Activated naive CD4-positive, alpha-beta T cell (primary cell): ENCODE measurements at places on chromosomes 2 and 18.

DNA sequence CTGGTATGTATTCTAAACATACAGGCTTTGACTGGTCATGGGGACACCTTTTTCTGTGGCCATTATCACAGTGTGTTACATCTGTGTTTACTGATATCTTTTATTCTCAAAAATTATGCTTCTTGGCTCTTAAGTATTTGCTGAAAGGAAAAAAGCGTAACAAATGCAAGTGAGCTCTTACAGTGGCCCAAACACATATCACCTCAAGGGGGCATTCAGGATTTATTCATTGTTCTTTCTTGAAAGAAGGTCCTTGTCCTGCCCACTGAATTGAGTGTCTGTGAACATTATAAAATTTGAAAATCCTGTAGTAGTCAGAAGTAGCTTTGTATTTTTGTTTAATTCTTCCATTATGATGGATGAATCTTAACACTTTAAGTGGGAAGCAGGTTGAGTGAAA lies 454.5 kb downstream of the XIRP2 start:
- DNase-seq, result no peak

GRCh38 chr18:35939138-35939537 lies 33.3 kb upstream of the RMP24 start:
- DNase-seq, result no peak

DNA sequence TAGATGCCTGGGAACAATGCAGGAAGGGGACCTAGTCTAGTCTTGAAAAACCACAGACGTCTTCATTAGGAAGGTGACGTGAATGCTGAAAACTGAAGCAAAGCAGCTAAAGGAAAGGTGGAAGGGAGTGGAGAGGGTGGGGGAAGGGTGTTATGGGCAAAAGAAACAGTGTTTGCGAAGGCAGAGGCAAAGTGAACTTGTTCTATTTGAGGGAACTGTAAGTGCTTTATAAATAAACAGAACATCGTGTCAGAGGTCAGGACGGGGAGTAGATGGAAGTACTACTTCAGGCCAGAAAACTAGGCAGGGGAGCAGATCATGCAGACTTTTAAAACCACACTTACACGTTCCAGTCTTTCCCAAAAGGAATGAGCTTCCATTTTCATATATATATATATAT lies 57.8 kb downstream of the FASTKD2 start:
- no peak for DNase-seq

DNA sequence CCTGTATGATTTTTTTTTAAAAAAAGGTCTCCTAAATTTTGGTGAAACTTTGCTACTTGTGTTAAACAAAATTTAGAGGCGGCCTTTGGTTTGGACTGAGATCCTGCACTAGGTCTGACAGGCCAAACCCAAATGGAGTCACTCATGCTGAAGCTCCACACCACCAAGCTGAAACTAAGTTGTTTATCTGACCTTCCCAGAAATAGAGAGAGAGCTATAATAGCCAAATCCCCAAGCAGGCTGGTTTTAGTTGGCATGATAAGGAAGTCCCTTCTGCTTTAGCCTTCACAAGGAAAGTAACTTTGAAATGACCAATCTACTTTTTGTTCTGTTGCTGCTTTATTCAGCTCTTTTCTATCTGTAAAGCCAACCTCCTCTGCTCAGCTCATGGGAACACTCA lies 17.1 kb upstream of the THUMPD2 start:
- no peak for DNase-seq

- DNase-seq, result no peak
Observed at GRCh38 chr2:98749066-98749450, 18.1 kb upstream of the MGAT4A start.

- DNase-seq, result no peak
Observed at GRCh38 chr2:70759446-70759845, 8.6 kb downstream of the ADD2 start.

- no peak for DNase-seq
Observed at GRCh38 chr2:236632295-236633218, 62.9 kb downstream of the ACKR3 start.

- DNase-seq, result no peak
Observed at GRCh38 chr2:203498161-203498560, 36.9 kb downstream of the RAPH1 start.

GRCh38 chr18:55047546-55047945 lies 88.3 kb upstream of the CCDC68 start:
- DNase-seq, result no peak

DNA sequence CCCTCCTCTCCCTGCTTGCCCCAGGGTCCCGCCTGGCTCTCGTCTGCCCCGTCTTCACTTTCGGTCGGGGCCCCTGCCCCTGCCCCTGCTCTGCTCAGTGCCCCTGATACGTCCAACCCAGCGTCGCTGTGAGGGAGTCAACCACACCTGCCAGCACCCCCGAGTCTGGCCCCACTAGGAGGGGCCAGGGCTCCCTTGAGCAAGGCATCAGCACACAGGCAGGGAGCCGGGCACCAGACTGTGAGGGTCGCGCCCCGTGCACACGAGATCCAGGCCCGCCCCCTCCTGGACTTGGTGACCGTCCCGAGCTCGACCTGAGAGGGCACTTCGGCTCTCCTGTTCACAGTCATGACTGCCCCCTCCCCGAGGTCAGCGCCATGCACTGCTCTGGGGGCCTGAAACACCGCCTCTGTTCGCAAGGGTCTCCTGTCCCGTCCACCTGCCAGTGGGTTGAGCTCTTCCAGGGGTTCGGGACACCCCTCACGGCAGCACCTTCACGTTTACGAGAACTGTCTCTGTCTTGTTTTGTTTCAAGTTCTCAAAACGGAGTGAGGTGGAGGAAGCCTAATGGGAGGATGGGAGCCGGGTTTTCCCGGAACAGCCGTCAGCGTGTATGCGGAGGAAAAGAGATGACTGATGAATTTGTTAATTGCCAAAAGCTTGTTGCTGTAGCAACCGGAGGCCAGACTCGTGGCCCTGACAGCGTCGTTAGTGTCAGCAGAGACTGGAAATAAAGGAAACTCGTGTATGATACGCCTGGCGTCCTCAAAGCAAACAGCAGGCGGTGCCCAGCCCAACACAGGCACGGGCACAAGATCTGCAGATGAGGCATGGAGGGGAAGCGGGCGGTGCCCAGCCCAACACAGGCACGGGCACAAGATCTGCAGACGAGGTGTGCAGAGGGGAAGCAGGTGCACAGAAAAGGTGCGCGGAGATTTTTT lies 48.2 kb upstream of the KCNG2 start:
- DNase-seq, result no peak

GRCh38 chr2:212548455-212548819 lies 9.8 kb upstream of the ERBB4 start:
- DNase-seq, result no peak

DNA sequence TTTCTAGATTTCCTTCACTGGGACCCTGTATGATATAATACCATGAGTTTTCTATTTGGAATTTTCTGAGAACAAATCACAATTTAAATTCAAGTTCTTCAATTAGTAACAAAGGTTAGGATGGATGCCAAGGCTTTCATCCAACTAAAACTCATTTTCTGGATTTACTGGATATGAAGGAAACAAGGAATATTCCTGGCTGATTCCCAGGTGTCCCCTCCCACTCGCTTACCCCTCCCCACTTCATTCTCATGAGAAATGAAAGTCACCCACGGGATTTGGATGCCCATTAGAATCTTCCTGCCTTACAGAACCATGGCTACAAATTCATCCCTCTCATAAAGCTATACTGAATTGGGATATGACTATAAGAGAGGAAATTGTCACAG lies 40.0 kb downstream of the RNU4ATAC start:
- DNase-seq, result no peak

GRCh38 chr2:60496956-60497355 lies 56.5 kb downstream of the BCL11A start:
- no peak for DNase-seq

GRCh38 chr2:33230195-33230594 lies 246.3 kb upstream of the RASGRP3 start:
- no peak for DNase-seq

GRCh38 chr2:43059183-43059897 lies 167.1 kb downstream of the ZFP36L2 start:
- DNase-seq, result no peak

GRCh38 chr2:232287316-232287715 lies 91.2 kb upstream of the ALPP start:
- no peak for DNase-seq

- no peak for DNase-seq
Observed at GRCh38 chr18:74248595-74248994, 43.2 kb downstream of the CYB5A start.

DNA sequence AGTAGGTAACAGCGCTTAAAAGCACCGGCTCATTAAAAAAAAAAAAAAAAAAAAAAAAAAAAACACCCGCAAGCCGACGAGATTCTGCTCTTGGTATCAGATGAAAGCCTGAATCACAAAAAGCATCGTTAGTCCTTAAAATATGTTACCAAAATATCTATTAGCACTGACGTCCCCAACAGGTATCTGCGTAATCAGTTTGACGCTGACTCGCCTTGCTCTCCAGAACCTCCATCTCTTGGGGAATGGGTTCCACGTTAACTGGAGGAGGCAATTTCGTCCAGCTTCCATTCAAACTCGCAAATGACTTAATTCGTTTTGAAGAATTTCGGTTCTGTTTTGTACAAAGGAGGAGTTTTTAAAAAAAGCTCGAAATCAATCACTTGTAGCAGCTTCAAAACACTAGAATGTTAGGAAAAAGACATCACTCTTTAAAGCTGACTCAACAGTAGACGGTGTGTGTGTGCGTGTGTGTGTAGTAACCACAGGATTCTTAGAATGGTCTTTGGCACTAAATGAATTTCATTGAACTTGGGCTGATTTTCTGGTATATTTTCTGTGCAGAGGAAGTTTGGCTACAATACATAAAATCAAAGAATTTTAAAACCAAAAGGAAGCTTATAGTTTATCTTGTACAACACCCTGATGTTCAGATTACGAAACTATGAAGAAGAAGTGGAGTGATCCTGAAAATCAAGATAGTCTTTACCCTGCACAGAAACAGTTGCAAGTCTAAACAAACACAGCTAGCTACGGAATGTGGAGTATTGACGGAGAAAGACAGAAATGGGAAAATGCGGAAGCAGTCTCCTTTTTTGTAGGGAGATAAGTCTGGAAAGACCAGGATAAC lies 1.1 kb upstream of the PGAP1 start:
- no peak for DNase-seq

DNA sequence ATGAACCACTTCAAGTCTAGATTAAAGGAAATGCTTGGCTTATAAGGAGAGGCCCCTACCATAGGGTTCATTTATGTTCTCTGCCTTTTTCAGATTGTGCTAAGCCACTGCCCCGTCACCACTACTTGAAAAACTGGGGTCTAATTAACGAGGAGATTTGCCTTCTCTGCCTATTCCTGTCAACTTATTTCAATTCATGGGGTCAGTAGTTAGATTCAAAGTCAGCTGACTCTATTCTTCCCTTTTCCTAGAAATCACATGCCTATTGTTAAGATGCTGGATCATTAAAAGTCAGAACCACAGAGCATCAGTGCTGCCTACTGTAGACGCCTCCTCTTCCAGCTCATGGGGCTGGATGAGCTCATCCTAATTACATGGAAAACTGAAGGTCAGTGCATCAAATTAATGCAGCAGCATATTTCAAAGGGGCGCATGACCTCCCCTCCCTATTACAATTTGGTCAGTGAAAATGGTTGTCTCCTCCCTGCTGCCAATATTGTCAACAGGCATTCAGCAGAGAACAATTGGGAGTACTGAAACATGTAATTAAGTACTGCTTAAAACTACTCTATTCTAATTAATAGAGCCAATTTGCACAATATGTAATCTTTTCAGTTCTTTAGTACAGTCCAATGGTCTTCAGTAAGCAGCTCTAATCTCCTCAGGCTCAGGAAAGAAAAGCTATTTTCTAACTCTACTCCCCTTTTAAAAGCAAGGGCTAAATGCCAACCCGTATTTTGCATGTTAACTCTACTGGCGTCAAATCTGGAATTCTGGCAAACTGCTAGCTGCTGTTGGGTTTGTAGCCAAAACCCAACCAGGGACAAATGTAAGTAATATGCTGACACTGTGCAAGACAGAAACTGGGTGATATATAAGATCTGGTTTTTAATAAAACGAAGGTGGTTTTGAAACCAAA lies 117.4 kb upstream of the ITGB6 start:
- DNase-seq, result no peak

DNA sequence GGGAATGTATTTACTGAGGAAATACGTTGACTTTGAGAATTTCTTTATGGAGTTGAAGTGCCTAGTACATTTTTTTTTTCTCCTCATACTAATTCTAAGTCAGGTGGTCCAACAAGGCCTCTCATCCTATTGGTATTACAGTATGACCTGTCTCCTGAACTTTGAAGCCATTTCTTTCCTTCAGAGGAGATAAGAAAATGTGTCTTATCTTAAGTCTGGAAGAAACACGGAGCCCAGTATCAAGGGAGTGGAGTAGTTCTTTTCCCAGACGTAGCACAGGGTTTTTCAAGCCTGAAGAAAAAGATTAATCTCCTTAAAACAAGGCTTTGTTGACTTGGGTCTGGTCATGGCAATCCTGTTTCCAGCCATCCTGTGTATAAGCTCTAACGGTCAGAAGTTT lies 11.6 kb upstream of the CPS1 start:
- no peak for DNase-seq

GRCh38 chr18:2985628-2986027 lies 27.3 kb downstream of the LPIN2 start:
- no peak for DNase-seq

GRCh38 chr2:43465234-43465633 lies 130.6 kb downstream of the THADA start:
- DNase-seq, result no peak

DNA sequence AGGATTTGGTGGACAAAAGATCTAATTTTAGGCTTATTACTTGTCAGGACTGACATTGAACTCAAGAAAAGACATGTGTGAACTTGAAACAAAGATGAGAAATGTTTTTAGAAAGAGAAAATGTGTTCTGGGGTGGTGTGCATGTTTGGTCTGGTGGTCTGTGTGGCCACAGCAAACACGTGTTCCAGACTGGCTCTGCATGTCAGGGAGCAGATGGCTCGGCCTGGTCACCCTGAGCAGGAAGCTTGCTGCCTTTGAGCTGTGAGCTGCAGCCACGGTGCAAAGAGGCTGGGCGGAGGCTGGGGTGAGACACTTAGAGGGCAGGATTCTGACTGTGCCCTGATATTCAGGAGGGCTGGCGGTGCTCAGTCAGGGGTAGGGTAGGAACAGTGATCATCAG lies 186.1 kb downstream of the CTIF start:
- DNase-seq, result no peak

DNA sequence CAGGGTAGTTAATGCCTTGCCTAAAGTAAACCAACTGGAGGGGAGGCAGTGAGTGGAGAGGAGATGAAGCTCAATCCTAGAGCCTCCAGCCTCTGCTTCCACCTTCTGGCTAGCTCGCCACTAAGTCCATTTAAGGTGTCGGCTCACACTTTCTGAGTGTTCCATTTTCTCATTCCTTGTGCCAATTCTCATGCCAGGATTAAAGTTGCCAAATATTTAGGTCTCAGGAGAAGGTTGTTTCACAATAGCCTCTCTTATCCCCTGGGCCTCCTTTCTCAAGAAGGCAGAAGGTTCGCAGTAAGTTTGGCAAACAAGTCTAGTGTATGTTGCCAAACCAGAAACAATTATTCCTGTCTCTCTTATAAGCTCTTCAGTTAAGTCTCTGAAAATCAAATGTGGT lies 57.2 kb downstream of the TACR1 start:
- no peak for DNase-seq

GRCh38 chr2:207944979-207945600 lies 80.2 kb downstream of the PLEKHM3 start:
- DNase-seq, result no peak
